Cerebellum (tissue), 4 donors: ENCODE measurements at places on chromosomes 2 and 18.

DNA sequence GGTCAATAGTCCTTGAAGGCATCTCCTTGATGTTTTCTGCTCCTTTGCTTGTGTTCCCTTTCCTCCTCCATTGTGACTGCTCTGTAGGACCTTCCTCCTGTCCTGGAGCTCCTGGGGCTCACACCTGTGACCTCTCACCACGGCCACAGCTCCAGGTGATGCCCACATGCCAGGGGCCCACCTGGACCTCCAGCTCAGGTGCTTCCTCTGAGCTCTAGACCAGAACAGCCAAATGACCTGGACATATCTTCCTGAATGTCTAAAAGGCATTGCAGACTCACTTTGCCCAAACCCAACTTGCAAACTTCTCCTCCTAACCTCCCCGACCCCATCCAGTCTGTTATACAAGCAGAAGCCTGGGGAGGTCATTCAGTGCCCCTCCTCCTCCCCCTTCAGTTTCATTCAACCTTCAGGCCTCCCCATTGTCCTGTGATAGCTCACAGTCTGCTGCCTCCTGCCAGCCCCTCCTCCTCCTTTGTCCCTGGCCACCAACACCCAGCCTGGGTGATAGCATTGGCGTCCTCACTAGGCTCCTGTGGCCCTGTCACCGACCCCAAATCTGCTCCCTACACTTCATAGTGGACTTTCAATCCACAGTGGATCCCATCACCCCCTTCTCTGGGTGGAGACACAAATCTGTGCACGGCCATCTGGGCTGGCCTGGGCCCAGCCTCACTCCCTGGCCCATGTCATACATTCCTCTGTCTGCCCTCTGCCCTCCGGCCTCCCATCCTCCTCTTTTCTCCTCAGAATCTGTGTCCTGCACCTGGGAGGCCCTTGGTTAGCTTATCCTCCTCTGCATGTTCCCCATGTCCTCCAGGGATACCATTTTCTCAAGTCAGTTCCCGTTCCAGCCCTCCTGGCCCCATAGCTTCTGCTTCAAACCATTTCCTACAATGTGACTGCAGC, 310.4 kb upstream of the HDAC4 start:
- no peak for DNase-seq

DNA sequence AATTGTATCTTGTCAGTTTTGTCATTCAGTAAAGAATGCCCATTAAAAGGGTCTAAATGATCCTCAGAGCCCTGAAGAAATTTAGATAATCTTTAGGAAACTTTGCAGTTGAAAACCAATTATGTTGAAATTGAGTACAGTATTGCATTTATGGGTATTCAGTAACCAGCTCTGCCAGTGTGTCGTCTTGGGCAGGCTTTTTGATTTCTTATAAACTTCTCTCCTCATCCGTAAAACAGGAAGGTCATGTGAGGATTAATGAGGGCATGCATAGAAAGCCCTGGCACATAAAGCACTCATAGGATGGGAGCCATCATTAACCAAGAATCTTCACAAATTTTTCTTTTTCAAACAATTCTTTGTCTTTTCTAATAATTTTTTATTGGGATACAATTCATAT, 14.8 kb downstream of the PNO1 start:
- no peak for DNase-seq

DNA sequence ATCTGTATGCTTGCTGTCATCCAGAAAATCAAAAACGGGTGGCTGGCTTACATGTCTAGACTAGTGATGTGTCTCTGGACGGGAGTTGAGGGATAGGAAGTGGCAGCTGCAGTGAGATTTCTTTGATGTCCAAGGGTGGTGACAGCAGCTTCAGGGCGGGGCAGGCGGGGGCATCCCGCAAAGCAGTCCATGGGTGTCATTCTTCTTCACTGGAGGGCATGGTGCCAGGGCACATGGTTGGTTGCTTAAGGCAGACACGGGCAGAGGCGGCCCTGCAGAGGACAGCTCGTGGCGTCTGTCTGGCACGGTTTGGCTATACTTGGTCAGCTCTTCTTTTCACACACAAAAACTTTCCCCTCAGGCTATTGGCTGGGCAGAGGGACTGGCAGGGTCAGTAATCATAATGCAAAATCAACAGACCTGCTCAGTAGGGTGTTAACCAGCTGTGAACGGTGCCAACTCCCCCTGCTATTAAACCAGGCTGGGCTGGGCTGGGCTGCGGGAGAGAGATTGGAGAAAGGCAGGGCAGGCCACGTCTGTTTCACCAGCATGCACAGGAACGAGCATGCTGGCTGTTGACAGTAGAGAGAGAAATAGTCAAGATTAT, 63.7 kb downstream of the COL4A3 start:
- DNase-seq: peak; percentile 2

DNA sequence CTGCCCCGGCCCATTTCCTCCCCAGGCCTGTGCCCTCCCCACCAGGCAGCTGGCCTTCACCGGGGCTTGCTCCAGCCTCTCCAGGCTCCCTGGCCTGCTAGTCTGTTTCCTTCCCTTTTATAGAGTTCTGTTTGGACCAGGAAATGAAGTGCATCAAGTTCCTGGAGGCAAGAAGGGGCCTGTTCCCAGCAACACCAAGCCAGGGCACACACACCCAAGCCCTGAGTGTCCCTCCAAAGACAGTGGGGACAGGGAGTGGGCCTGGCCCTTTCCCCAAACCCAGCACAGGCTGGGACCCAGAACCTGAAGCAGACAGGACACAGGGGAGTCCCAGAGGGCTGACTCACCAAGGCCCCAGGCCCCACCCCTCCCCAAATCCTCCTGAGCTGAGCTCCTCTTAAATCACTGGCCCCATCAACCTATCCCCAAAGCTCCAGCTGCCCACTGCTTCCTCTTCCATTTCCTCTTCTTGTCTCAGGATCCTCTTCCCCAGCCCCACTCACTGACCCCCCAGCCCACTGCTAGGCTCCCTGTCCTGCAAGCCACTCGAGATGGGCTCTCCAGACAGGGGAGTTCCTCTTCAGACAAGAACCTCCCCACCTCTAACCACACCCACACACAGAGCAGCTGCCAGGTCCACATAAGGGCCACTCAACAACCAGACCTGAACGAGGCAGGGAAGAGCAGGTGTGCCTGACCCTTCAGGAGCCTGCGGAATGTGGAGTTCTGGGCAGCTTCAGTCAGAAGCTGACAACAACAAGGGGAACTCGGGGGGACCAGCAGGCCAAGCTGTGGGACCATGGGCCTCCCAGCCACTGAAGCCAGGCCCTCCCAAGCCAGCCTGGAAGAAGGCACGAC, 74.2 kb downstream of the TNS1 start:
- DNase-seq: no peak

GRCh38 chr18:61669320-61669719, 223.5 kb downstream of the RNF152 start:
- DNase-seq: no peak

GRCh38 chr2:88841224-88841929, 149.9 kb downstream of the RPIA start:
- DNase-seq: no peak

GRCh38 chr18:43159926-43160325, 44.4 kb upstream of the RIT2 start:
- no peak for DNase-seq

GRCh38 chr2:204776781-204777559, 231.7 kb downstream of the PARD3B start:
- no peak for DNase-seq

DNA sequence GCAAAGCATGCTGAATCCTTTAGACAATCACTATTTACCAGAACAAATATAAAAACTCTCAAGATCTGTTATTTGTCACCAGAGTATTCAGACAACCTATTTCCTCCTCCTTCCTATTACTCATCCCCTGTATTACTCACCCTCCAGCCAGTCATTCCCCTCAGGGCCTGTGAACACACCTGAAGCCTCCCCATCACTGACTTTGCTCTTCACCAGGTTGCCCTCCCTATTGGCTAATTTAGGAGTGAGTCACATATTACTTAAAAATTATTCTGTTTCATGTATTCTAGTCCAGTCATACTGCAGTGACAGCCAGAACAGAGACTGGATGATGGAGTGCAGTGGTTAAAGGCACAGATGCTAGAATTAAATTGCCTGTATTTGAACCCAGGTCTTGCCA, 3.7 kb upstream of the ATG16L1 start:
- DNase-seq: no peak

- DNase-seq: no peak
Measured at GRCh38 chr2:236510034-236510433, 59.6 kb upstream of the ACKR3 start.

DNA sequence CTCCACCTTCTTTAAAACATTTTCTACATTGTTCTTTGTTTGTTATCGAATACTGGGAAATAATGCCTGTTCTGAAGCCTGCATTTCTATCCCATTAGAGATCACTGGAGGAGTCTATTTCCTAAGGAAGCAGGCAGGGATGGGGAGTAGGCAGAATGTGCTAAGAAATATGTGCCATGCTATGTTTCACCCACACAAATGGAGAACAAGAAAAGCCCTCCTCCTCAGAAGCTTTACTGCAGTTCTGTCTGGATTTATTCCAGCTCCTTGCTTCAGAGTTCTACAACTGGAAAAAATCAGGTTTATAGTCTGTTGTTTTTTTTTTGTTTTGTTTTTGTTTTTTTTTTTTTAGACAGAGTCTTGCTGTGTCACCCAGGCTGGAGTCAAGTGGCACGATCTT, 825.1 kb downstream of the SLC4A3 start:
- DNase-seq: no peak

- DNase-seq: no peak
Measured at GRCh38 chr2:102080451-102081242, 61.9 kb upstream of the IL1R1 start.

GRCh38 chr2:208122248-208122647, 2.1 kb downstream of the CRYGD start:
- no peak for DNase-seq

DNA sequence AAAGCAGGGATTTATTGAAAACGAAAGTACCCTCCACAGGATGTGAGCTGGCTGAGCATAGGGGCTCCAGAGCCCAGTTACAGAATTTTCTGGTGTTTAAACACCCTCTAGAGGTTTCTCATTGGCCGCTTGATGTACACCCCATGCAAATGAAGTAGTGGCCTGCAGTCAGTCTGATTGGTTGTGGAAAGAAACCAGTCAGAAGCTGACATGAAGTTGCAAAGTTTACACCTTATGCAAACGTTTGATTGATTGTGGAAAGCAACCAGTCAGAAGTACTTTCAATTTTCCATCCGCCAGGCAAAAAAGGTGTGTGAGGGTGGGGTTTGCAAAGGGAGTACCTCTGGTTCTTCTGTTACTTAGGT, 62.3 kb downstream of the VWA3B start:
- no peak for DNase-seq

DNA sequence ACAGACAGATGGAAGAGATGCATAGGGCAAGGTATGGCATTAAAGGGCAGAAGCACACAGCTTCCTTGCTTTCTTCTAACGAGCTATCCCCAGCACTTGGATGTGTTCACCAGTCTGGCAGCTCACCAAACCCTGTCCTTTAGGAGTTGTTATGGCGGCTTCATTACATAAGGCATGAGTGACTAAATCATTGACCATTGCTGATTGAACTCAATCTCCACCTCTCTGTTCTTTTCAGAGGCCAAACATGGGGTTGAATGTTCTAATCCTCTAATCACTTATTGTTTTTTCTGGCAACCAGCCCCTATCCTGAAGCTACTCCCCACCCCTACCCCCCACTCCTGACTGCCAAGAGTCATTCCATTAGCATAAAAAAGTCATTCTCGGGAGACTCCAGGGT, 301.8 kb downstream of the XIRP2 start:
- DNase-seq: no peak

DNA sequence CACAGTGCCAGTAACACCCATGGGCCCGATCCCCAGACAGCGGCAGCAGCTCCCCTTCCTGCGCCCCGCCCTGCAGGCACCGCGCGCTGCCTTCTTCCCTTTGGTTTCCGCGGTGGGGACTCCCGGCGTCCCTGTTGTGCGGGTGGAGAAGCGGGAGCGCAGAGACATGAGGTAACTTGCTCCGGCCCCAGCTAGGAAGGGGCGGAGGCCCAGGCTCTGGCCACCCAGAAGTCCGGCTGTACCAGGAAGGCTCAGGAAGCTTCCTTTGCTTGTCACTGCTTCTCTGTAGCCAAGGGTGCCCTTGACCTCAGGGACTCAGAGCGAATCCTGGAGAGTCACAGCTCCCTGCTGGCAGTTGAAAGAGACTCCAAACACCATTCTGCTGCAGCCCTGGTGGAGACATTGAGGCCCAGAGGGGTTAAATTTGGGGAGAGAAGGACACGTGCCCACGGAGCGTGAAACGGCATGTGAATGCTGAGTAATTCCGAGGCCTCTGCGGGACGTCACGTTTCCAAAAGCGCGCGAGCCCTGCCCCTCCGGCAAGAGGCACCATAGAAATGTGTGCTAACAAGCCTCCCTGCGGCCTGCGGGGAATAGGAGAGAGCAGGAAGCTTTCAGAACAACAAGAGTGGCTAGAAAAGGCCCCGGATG, 6.7 kb upstream of the ADCY3 start:
- peak; percentile 36 for DNase-seq

GRCh38 chr18:59893971-59894370, 5.8 kb upstream of the PMAIP1 start:
- DNase-seq: no peak

DNA sequence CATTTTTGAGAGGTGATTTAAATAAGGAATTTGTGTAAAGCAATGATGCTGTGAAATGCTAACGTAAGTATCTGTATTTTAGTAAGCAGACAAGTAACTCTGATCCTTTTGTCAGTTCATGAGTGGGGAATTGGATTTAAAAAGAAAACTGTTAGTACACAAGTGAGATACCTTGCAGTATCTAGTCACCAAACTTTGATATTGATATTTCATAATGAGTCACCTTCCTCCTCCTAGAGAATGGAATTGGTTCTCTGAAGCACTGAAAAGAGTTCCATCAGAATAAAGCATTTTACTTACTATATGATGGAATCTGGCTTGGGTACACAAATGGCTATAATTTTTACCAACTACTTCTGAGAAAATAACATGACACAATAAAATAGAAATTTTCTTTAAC, 232.2 kb downstream of the ZNF804A start:
- no peak for DNase-seq

- DNase-seq: no peak
Measured at GRCh38 chr2:158926478-158926948, 41.9 kb upstream of the TANC1 start.

- DNase-seq: no peak
Measured at GRCh38 chr2:146041274-146041910, 1521.5 kb upstream of the ZEB2 start.

DNA sequence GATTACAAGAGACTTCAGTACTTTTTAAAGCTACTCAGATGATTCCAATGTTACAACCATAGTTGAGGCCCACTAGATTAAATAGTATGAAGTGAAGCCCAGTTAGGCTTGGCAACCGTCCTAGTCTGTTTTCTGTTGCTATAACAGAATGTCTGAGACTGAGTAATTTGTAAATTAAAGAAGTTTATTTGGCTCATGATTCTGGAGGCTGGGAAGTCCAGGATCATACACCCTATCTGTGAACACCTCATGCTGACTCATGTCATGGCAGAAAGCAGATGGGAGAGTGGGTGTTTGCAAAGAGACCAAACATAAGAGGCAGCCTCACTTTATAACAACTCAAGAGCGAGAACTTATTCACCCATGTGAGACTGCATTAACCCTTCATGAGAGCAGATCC, 63.1 kb downstream of the CCDC150 start:
- no peak for DNase-seq

DNA sequence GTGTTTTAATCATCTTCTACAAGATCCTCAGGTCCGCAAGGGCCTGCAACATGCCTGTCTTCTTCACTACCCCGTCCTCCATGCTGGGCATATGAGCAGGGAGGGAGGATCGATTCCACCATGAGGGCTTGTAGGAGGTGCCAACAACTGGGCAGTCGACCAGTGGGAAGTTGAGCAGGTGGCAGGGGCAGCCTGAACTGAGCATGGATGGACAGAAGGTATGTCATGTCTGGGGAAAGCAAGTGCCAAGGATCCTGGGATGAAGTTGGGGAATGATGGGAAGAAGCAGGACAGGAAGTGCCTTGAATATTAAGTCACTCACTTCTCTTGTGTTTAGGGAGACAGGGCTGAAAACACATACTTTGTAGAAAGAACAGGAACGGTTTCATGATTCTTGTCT, 44.7 kb downstream of the CTIF start:
- peak; percentile 76 for DNase-seq
